NCI-H2081 (cell line): ENCODE measurements at places on chromosomes 16 and 17.

- DNase-seq, result no peak
These were observed 60.9 kb upstream of the TNRC6A start for GRCh38 chr16:24668481-24669061.

- no peak for DNase-seq
These were observed 17.2 kb downstream of the ATP6V0A1 start for GRCh38 chr17:42475835-42476234.

DNA sequence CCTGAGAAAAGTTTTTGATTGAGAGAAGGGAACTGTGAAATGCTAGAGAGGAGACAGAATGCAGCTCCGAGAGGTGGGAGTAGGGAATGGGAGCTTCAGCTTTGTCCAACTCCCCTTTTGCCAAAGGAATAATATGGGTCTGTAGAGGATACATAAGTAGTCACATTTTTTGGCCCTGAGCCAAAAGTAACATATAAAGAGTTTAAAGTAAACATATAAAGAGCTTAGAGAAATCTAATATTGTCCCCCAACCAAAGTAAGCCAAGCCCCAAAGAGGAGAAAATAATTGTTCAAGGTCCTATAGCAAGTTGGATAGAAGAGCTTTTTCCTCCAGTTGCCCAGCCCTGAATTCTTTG, 215.1 kb downstream of the TMEM114 start:
- no peak for DNase-seq

DNA sequence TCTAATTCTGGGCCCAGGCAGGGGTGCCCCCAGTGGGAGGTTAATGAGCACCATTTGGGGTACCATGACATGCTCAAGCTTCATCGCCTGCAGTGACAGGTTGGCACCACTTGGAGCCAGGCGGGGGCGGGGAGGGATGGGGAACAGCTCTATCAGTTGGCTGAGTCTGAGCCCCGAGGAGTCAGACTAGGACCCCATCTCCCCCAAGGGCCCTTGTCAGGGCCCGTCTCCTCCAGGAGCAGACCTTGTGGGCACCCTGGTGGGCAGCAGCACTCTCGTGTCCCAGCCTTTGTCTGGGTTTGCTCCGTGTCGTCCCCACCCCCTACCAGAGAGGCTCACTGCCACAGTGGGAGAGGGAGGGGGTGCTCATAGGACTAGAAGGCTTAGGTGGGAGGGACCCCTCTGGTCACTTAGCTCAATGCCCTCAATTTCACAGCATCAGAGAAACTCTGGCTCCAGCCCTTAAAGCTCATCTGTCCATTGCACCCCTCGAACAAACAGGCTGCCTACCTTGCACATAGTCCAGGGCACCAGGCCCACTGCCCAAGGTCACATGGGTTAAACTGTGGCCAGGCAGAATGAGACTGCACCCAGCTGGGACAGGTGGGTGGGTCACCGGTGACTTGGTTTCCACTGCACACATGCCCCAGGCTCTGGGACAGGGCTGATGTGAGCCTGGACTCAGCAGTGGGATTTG, 4.1 kb downstream of the PPP1R9B start:
- no peak for DNase-seq

DNA sequence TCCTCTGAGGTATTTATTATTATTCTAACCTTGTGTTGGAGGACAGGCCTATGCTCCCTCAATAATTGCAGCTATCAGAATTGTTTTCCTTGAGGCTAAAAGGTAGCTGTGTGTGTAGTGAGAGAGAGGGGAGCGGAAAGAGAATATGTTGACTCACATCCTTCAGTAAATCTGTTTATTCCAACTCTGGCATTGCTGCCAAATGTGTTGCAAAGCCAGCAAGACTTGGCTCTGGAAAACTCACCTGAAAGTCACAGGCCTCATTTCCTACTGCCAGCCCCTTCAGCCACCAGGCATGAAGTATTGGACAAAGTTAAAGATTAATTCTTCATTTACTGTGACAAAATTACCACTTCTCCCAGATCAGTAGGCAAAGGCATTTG, 9.6 kb downstream of the CA10 start:
- peak; percentile 47 for DNase-seq
